ENCODE measurements at places on chromosomes 11 and 22.

- no peak for DNase-seq
Measured at GRCh38 chr11:92796744-92797143, 172.7 kb upstream of the MTNR1B start.

DNA sequence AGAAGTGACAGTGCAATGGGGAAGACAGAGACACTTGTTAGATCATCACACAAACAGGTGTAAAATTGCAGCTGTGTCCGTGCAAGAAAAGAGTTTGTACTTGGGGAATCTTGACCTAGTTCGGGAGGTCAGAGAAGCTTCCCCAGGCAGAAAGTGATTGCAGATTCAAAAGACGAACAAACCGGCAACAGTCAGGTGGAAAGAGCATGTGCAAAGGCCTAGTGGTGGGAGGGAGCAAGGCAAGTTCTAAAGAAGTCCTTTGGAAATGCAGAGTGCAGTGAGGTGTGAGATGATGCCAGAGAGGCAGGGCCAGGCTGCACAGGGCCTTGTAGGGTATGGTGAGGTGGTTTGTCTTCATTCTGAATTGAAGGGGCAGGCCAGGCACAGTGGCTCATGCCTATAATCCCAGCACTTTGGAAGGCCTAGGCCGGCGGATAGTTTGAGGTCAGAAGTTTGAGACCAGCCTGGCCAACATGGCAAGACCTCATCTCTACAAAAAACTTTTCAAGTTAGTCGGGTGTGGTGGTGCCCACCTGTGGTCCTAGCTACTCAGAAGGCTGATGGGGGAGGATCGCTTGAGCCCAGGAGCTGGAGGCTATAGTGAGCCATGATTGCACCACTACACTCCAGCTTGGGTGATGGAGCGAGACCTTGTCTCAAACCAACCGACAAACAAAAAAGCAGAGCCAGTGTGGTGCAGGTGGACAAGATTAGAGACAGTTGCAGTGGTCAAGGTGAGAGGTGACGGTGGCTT, 1.9 kb upstream of the ESS2 start:
- DNase-seq, result no peak

GRCh38 chr11:110777775-110778174, 65.5 kb upstream of the ARHGAP20 start:
- DNase-seq, result no peak

DNA sequence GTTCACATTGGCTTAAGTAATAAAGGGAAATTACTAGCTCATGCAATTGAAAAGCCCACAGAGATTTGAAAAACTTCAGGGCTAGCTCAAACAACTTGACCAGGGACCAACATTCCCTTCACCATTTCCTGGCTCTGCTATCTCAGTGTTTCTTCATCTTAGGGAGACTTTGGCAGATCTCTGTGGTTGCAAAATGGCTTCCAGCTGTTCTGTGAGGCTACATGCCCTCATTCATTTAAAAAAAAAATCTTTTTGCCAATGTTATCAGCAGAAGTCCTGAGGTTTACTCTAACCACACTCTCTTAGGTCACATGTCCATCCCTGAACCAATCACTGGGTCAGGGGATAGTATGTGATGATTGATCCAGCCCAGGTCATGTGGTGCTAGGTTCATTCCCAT, 13.9 kb upstream of the RASSF10 start:
- DNase-seq, result no peak

All from stimulated activated CD8-positive, alpha-beta memory T cell treated with anti-CD3 and anti-CD28 coated beads, Interleukin-15, amount 100 ng/mL, for 48 hours (primary cell).